ENCODE measurements at places on chromosomes 12 and 14.

DNA sequence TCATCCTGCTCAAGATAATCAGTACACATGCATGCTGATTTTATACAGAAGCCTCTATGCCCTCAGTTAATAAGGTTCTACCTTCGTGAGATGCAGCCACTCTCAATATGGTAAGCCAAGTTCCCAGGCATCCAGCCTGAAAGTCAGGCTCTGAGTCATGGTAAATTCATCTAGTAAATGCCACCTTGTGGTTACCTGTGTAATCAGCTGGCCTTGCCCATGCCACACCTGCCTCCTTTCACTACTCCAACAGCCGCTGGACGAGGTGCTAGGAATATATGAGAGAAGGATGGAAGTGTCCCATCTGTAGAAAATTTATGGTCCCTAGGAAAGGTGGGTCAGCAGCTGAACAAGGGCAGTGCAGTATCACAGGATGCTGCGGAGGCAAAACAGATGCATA is 207.3 kb downstream of the SSPN start:
- peak; percentile 53 for DNase-seq

GRCh38 chr14:100692859-100693558 is 33.7 kb upstream of the DLK1 start:
- peak; percentile 30 for DNase-seq

GRCh38 chr12:88493636-88494035 is 86.6 kb downstream of the KITLG start:
- DNase-seq = no peak

GRCh38 chr12:13289653-13290289 is 93.2 kb downstream of the EMP1 start:
- no peak for DNase-seq

- DNase-seq = no peak
Observed at GRCh38 chr12:108559748-108560147, 1.2 kb downstream of the SART3 start.

GRCh38 chr14:74618078-74618952 is 6.3 kb upstream of the LTBP2 start:
- DNase-seq = no peak

All from NCI-H146 (cell line).